Right atrium auricular region (tissue), 2 donors: ENCODE measurements at places on chromosomes 5 and 9.

DNA sequence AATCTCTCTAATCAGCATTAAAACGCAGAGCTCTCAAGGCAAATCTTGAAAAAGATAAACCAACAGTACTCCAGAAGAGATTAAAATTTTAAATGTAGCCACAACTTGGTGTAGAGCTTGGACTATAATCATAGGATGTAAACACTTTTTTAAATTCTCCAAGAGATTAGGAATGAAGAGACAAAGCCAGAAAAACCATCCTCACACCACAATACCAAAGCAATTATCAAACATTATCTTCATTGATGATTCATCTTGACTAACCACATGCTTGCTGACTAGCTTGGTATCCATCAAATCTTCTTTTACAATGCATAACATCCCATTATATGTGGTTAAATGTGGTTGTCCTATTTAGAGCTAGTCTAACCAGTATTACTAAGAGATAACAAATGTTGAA, 815.1 kb downstream of the TLE1 start:
- no peak overlapping the region for H3K4me3 ChIP-seq
- H3K4me1 ChIP-seq, result no peaks in the 10 kb centered on the region
- H3K27ac ChIP-seq, result no peak overlapping the region
- no peaks in the 10 kb centered on the region for H3K27me3 ChIP-seq

- H3K27ac ChIP-seq, result no peak overlapping the region
- DNase-seq, result no peak
- H3K27me3 ChIP-seq, result no peaks in the 10 kb centered on the region
- H3K4me1 ChIP-seq, result no peaks in the 10 kb centered on the region
Observed at GRCh38 chr9:21015129-21015815, 16.2 kb downstream of the HACD4 start.

- H3K4me3 ChIP-seq, result no peak overlapping the region
- DNase-seq, result no peak
- no peaks in the 10 kb centered on the region for H3K27me3 ChIP-seq
- H3K36me3 ChIP-seq, result peaks cover 22% of the 10 kb centered on the region
- peaks cover 6% of the 10 kb centered on the region for H3K4me1 ChIP-seq
- H3K27ac ChIP-seq, result no peak overlapping the region
Observed at GRCh38 chr9:96460470-96460869, 10.5 kb downstream of the HABP4 start.

DNA sequence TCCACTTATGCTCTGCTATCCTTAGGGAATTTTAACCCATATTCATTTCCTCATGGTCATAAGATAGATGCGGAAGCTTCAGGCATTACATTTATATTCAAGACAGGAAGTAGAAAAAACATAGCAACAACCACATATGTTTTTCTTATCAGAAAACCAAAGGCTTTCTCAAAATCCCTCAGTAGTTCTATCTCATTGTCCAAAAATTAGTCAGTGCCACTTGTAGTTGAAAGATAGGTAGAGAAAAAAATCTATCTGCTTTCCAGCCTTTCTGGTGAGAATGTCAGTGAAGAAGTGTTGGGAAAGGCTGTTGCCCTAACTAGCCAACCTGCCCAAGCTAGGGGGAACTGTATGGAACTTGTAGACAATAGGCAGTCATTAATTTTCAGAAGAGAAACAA, 23.5 kb upstream of the MOCS2 start:
- H3K36me3 ChIP-seq, result no peaks in the 10 kb centered on the region
- no peaks in the 10 kb centered on the region for H3K27me3 ChIP-seq
- no peak for DNase-seq
- H3K4me3 ChIP-seq, result no peak overlapping the region
- H3K27ac ChIP-seq, result no peak overlapping the region
